ENCODE measurements at places on chromosomes 5 and 9.
A peak's percentile ranks its signal among the peaks of the same experiment; 100 is the strongest.

DNA sequence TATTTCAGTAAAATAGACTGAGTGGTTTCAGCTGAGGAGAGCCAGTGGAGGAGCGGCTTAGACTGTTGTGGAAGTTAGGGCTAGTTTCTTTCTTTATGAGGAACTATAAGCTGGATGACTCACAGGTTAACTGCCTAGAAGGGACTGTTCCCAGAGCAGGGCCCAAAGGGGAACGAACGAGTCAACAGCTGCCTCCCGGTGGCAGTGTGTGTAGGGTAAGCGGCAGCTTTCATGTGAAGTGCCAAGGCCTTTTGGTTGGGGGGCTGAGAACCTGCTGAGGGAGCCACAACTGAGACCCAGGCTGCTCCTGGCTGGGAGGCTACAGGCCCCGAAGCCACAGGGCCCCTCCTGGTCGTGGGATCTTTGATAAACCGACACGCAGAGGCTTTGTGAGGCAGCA, 7.0 kb downstream of the SQSTM1 start:
- no peak for DNase-seq

DNA sequence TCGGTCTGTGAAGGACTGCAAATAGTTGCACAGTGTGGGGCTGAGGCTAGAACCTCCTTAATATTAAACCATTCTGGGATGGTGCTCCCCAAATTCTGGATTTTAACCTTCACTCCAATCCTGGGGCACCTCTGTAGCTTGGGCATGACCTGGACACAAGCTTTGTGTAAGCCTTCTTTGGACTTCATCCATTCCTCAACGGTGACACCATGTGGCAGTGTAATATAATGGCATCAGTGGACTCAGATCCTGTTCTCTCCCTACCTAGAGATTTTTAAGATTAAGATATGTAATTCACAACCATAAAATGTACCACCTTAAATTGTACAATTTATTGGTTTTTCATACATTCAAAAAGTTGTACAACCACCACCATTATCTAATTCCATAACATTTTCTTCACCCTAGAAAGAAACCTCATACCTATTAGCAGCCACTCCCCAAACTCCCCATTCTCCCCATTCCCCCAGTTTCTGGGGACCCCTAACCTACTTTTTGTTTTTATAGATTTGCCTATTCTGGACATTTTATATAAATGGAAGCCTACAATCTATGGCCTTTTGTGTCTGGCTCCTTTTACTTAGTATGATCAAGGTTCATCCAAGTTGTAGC, 4.8 kb upstream of the PLGRKT start:
- DNase-seq, result peak; percentile 52

GRCh38 chr9:89596937-89597555, 7.8 kb upstream of the GADD45G start:
- DNase-seq, result no peak

DNA sequence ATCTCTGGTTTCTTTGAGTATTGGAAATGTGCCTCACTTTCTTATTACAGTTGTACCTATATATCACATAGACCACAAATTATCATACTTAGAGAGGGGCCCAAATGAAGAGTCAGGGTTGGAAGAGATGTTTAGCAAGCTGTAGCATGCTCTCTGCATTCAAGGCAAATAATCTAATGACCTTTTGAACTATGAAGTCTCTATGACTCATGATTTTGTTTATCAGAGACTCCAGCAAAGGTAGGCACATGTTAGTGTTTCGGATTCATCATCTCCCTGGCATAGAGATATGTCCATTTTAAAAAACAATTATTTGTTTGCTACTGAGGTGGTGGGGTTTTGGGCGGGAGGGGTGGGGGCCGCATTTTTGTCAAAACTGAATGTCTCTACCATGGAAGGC, 2000.1 kb downstream of the EFNA5 start:
- no peak for DNase-seq

GRCh38 chr5:167633931-167634341, 657.5 kb upstream of the WWC1 start:
- no peak for DNase-seq

DNA sequence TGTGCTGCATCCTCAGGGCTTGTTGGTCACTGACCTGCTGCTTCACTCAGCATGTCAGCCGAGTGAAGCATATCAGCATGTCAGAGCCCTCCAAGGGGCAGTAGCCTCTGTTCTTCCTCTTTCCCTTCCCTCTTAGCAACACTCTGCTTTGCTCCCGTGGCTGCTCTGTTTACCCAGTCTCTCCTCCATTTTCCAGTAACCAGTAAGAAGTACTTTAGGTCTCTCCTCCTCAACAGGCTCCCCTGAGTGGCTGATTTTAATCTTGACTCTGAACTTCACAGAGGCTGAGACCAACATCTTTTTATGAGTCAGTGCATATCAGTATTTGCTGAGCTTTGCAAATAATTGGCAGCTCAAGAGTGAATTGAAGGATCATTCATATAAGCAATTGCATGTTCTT, 18.6 kb upstream of the ADRB2 start:
- no peak for DNase-seq

Data from NCI-H446 (cell line).